ENCODE measurements at places on chromosomes 11 and 22. TPM values are rescaled to one million over a fixed set of nuclear protein-coding genes. Genes with fewer than 3 reads are reported as not detected.

Gene FGF19
- total RNA-seq = not detected

Gene SERPING1
- total RNA-seq = 4.1 TPM

Gene MS4A6A
- not detected for total RNA-seq

Gene FGF4
- total RNA-seq = not detected

Gene FBLN1
- total RNA-seq = 12.2 TPM

Gene TMPRSS5
- total RNA-seq = 0.48 TPM

Gene OR5J2
- not detected for total RNA-seq

Gene APLNR
- 0.05 TPM for total RNA-seq

Gene OR52N5
- not detected for total RNA-seq

Gene LAYN
- 15.0 TPM for total RNA-seq

Gene WBP2NL
- total RNA-seq = not detected

Gene ANGPTL5
- total RNA-seq = not detected

Gene ELMOD1
- total RNA-seq = 9.3 TPM

Gene BTBD18
- total RNA-seq = not detected

Gene TXNRD2
- total RNA-seq = 34.3 TPM

Gene MPZL2
- total RNA-seq = not detected

Gene SPCS2
- total RNA-seq = 74.2 TPM

Gene CSNK2A3
- 2.9 TPM for total RNA-seq

Gene KRTAP5-9
- 0.29 TPM for total RNA-seq

Gene GSTT2B
- 4.9 TPM for total RNA-seq

Gene RNF215
- 20.1 TPM for total RNA-seq

Gene TTLL12
- total RNA-seq = 33.6 TPM

Gene CFAP300
- 5.4 TPM for total RNA-seq

Gene TIMP3
- 4.0 TPM for total RNA-seq

Gene IGF2
- 330 TPM for total RNA-seq

Gene MYBPC3
- total RNA-seq = not detected

Gene SCUBE2
- total RNA-seq = 8.4 TPM

Gene SERPIND1
- not detected for total RNA-seq

Gene UCP3
- 2.6 TPM for total RNA-seq

Gene SCN3B
- 0.99 TPM for total RNA-seq

Gene OR10G8
- total RNA-seq = not detected

Gene FKBP2
- total RNA-seq = 59.8 TPM

Gene SEC14L2
- total RNA-seq = 12.2 TPM

Gene CABP7
- total RNA-seq = 0.05 TPM

Gene STIM1
- 46.4 TPM for total RNA-seq

Gene CASP1
- total RNA-seq = 2.2 TPM

Gene SCO2
- total RNA-seq = 1.6 TPM

Gene CATSPERZ
- total RNA-seq = not detected

Gene C22orf42
- total RNA-seq = not detected

Gene PPP6R3
- total RNA-seq = 113 TPM

Gene BDNF
- total RNA-seq = 2.8 TPM

Gene GRK2
- total RNA-seq = 101 TPM

Gene APOBEC3F
- 0.08 TPM for total RNA-seq

Data from myocyte (in vitro differentiated cells).